ENCODE measurements at places on chromosomes 1 and 21.

DNA sequence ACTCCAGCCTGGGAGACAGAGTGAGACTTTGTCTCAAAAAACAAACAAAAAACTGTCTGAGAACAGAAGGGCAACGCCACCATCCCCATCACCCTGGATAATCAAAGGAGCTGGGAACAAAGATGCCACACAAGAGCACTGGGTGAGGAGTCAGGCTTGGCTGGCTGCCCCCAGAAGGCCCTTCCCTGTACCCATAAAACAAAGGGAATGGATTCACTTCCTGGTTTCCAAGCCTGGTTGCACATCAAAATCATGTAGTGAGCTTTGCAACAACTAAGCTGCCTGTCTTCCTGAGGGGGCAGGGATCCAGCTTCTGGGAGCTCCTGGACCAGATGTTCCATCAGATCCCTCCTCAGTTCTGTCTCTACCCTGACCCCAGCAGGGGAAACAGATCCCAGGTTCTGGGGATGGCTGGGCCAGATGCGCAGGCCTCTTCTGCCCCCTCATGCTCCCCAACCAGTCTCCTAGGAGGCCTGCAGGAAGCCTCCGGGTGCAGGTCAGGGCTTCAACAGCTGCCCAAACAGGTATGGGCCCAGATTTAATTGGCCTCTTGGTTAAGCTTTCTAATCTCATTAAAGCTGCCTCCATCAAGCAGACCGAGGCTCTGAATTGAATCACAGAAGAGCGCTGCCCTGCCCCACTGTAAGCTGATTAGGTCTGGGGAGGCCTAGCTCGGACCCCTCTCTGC is 97.8 kb downstream of the MRPL37 start:
- no peak for ATAC-seq

DNA sequence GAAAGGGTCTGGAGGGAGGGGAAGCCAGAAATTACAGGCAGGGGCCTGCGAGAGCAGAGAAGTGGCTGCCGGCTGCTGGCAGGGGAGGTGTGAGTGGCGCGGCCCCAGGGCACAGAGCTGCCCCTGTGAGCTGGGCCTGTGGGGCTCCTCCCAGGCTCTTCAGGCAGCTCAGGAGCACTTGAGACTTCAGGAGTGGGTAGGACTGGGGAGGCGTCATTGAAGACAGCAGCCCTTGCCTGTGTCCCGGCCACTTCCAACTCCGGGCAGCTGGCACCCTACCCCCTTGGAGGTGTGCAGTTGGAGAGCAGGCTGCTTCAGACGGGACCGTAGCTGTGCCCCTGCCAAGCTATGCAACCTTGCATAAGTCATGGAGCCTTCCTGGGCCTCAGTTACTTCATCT is 87.5 kb upstream of the ACTL8 start:
- no peak for ATAC-seq

DNA sequence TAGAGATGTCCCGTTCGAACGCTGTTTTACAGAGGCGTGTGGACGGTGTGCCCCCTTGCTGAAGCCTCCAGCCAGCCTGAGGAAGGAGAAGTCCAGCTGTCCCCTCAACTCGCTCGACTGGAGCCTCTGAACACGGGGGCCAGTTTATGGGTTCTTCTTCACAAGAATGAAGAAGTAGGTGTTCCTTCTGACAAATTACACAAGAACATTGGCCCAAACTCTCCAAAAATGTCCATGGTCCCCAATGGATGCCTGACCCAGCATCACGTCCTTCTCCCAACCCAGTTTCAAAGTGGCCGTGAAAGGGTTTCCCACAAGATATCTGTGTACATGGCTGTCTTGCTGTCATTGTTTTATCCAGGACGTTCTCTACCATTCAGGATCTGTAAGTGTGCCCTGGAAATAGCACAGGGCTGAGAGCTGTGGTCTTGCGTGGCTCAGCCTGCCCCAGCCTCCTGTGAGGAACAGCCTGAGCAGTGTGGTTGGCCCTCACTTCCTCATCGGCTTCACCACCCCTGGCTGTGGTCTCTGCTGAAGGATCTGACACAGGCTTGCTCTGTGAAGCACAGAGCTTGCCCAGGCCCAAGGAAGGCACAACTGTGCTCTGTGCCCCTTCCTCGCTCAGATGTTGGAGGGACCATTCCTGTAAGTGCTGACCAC is 1.0 kb upstream of the S100B start:
- ATAC-seq = peak; percentile 44

GRCh38 chr1:198880818-198881597 is 242.2 kb downstream of the PTPRC start:
- peak; percentile 68 for ATAC-seq

- no peak for ATAC-seq
These were observed 17.2 kb downstream of the BSND start for GRCh38 chr1:55015731-55016620.

DNA sequence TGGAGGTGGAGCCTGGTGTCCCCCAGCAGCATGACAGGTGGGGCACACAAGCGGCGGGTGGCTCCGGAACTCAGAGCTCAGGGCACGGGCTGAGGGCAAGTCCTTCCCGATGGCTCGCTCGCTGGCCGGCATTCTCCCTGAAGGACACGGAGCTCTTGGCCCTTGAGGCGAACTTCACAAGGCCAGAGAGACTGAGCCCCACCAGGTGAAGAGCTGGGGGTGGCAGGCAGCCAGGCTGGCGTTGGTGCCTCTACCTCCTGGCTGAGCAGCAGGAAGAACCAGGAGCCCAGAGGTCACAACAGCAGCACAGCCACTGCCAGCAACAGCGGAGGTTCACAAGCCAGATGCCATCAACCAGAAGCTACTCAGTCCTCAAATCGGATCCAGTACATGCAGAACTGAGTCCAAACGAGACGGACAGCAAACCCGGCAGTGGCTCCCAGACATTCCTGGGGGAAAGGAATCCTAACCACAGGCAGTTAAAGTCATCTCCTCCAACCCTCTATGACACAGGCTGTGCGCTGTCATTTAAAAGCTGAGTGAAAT is 54.1 kb downstream of the NPHP4 start:
- ATAC-seq = no peak

GRCh38 chr1:247387565-247387964 is 28.4 kb upstream of the NLRP3 start:
- ATAC-seq = no peak

DNA sequence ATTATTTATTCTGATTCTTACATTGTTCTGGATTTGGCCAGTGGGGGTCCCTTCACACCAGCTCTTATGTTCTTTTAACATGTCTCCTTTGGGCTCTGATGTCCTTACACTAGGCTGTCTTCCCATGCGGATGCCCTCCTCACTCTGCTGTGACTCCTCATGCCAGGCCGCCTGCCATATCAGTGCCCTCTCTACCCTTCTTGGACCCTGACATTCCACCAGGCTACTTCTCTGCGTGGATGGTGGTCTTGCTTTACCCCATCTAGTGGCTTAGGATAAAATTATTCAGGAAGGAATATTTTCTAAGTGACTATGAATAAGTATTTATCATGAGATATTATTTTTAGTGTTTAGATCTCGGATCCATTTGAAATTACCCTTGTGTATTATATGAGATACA is 21.2 kb downstream of the ATF6 start:
- ATAC-seq = no peak

DNA sequence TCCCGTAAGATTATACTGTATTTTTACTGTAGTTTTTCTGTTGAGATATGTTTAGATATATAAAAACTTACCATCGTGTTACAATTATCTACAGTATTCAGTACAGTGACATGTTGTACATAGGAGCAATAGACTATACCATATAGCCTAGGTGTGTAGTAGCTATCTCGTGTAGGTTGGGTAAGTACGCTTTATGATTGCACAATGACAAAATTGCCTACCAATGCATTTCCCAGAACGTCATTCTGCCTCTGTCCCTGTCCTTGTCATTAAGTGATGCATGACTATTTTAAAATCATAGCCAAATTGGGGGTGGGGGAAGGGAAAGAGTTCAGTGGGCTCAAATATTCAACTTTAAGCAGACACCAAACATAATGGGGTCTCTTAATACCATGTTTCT is 233.8 kb upstream of the TMEM51 start:
- ATAC-seq = no peak

DNA sequence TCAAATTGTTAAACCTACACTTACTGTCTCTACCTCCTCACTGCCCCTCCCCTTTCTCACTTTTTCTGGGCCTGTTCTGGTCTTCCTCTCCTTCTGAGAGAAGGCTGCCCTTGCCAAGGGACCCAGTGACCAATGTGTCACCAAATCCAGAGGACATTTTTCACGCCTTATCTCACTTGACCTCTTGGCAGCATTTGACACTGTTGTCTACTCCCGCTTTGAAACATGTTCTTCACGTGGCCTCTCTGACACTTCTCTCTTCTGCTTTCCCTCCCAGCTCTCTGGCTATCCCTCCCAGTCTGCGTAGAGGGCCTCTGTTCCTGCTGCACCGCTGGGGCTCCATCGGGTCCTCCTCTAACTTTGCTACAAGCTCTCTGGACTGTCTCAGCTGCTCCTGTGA is 25.3 kb downstream of the KCNQ4 start:
- no peak for ATAC-seq

GRCh38 chr1:20494609-20495311 is 8.8 kb upstream of the CAMK2N1 start:
- no peak for ATAC-seq

- ATAC-seq = no peak
These were observed 12.6 kb upstream of the HMGN2 start for GRCh38 chr1:26459573-26460031.
